ENCODE measurements at places on chromosomes 11 and 22.
A peak's percentile ranks its signal among the peaks of the same experiment; 100 is the strongest.

- DNase-seq = no peak
These were observed 140.5 kb downstream of the COMMD9 start for GRCh38 chr11:36148701-36149100.

DNA sequence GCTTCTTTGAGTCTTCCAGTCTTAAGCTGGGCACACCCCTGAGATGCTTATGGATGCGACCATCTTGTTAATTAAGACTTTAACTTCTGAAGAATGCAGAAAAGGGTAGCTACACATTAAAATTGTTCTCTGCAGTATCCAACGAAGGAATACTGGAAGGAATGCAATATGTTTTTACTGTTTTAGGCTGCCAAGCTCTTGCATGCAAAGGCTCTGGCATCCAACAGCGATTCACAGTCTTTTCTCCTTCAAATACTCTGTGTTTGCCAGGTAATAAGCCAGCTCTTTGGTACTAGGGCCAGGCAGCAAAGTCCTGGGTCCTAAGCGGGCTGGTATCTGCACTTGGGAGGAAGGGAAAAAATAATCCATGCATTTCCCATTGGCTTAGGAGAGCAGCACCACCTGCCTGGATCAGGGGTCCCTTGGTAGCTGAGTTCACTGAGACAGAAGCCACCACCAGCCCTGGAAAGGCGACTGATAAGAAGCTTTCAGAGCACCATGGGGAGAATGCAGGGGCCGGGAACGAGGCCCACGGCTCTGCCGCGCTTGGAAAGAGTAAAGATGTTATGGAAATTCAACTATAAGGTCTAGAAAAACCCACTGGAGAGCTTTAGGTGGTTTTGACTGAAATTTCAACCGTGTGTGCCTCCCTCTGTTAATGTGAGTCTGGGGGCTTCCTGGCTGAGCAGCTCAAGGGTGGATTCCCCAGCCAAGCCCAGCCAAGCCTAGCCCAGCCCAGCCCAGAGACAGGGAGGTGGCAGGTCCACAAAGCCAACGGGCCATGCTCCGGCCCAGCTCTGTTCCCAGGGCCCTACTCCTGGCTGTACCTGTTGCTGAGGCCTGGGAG lies 67.0 kb upstream of the CCND1 start:
- DNase-seq = no peak

- DNase-seq = no peak
These were observed 3.3 kb upstream of the ST3GAL4 start for GRCh38 chr11:126352163-126352562.

GRCh38 chr11:113579292-113579940 lies 104.2 kb upstream of the DRD2 start:
- DNase-seq = no peak

- DNase-seq = peak; percentile 60
These were observed 5.7 kb downstream of the SLC39A13 start for GRCh38 chr11:47413908-47414684.

GRCh38 chr11:95556342-95557163 lies 233.0 kb downstream of the FAM76B start:
- DNase-seq = no peak

GRCh38 chr11:96006037-96006436 lies 82.1 kb upstream of the MTMR2 start:
- no peak for DNase-seq

DNA sequence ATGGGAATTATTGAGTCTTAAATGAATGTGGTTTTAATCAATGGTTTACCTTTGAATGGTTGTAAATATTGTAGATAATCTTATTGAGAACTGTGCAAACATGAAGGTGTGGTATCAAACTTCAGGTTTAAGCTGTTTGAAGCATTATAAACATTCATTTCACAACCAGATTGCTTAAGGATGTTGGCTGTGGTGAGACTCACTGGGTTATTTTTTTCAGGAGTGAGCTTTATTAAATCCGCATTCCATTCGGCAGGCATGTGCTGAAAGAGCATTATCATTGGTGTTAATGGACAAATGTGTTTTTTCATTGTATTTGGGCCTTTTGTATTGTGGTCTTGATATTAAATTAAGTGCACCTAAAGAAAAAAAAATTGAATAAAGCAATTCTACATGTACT lies 9.7 kb downstream of the MMP3 start:
- no peak for DNase-seq

GRCh38 chr11:79427611-79428327 lies 13.1 kb downstream of the TENM4 start:
- no peak for DNase-seq

GRCh38 chr11:85889108-85889507 lies 33.9 kb downstream of the CCDC83 start:
- DNase-seq = no peak

GRCh38 chr11:80842246-80842645 lies 1401.4 kb upstream of the TENM4 start:
- peak; percentile 54 for DNase-seq

- peak; percentile 61 for DNase-seq
These were observed 345.0 kb upstream of the CCDC179 start for GRCh38 chr11:23205156-23205871.

DNA sequence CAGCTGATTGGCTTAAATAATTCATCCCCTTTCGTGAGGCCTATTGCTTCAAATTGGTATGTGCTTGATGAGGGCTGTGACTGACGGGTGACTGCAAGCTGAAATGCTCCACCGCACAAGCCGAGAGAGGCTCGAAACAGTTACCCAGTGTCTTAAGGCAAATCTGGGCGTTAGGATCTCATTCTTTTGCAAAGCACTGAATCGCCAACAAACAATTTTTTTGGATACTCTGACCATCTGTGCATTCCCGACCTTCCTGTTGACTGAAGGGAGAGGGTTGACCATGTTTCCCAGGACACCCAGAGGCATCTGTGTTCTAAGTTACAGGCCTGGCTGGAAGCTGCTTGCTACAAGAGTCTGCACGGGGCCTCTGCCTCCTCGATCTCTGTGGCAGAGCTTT lies 32.1 kb downstream of the CACNG2 start:
- no peak for DNase-seq

DNA sequence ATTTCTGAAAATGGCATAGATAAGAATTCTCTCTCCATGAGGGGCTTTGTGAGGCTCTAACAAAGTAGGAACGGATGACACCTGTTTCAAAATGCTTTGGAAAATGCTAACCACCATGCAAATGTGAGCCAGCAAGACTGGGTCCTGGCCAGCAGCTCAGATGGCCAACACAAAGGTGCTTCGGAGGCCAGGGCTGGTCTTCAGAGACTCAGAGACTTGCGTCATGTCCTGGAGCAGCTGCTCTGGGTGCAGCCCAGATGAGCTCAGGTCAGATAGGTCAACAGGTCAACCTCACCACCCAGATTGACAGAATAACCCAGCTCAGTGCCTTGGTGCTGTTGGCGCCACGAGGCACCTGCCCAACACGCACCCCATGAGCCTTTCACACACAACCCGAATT lies 12.0 kb upstream of the TMEM121B start:
- DNase-seq = no peak

DNA sequence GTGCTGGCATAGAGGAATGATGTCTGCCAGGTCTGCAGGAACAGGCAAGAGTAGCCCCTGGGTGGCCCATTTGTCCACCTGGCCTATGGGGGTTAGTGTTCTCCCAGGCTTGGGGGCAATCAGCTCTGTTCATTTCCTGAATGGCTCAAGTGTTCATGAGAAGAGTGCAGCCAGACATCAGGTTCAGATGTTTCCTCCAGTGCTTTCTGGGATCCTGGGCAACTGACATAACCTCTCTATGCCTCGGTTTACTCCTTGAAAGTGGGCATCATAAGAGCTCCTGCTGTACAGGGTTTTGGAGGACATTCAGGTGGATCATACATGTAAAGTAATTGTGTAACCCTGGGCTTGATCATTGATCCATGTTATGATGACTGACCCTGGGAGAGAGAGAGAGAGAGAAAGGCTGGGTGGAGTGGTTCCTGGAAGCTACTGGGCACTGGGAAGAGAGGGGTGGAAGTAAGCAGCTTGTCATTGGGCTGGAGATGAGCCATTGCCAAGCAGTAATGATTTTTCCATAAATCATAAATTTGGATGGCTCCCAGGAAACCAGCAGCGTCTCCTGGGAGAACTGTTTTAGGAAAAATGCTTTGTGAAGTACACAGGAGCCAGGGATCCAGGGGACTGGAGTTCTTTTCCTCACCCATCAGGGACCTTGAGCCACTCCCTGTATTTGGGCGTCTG lies 30.2 kb upstream of the ACCSL start:
- DNase-seq = peak; percentile 12

- DNase-seq = no peak
These were observed 136.4 kb downstream of the SLC17A6 start for GRCh38 chr11:22474616-22475015.

DNA sequence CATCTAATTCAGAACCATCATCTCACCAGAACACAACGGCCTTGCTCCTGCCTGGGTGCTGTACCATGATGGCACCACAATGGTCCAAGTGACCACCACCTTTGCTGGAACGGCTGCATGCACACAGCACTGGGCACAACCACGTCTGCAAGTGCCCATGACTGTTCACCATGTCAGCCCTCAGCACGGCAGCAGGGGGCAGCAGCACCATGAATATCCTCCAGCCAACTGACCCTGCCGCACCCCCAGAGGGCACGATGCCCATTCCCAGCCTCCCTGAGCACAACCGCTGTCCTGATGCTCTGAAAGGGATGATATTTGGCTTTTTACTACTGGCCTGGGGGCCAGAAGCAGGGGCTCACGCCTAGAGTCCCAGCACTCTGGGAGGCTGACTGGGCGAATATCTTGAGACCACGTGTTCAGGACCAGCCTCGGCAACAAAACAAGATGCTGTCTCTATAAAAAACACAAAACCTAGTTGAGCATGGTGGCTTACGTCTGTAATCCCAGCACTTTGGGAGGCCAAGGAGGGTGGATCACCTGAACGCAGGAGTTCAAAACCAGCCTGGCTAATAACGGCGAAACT lies 25.7 kb downstream of the DRD4 start:
- DNase-seq = peak; percentile 40

- no peak for DNase-seq
These were observed 12.4 kb downstream of the TRIM6 start for GRCh38 chr11:5608808-5609207.

DNA sequence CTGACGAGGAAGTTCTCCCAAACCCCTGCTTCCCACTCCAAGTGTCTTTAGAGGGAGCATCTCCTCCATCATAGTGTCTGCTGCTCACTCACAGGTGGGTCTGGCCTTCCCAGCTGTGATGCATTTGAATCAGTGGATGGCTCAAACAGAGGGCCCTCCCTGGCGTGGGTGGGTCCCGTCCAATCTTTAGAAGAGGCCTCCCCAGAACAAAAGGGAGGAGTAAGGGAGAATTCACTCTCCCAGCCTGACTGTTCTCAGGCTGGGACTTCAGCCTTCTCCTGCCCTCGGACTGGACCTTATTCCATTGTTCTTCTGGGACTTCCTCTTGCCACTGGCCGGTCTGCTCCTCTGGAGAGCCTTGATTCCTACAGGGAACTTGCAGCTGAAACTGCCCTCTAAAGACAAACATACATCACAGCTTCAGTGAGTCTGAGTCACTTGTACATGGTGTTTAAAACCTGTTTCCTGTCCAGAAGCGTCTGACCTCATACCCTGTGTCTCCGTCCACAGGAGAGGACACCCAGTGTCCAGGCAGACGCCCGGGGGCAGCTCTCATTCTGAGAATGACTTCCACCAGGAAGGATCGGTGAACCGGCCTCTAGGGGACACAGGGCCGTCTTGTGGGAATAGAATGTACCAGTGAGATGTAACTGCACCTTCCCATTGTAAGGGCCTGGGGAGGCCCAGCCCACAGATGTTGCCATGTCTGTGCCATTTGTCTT lies 234.7 kb downstream of the BRD1 start:
- no peak for DNase-seq

DNA sequence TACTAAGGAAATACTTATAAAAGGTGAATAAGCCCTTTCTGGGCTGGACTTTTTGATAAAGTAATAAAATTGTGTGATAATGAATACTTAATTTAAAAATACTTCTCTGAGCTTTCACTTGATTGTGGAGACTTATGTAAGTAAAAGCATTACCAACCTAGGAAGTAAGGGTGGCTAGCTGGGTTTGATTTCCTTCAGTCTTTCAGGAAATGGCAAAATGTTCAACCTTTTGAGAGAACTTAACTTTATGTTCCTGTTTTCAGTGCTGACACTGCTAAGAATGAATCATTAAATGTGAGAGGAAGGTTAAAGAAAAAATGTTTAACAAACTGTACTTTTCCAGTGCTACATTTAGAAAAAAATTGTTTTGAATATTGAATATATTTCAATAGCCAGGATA lies 900.3 kb downstream of the METTL15 start:
- DNase-seq = no peak

DNA sequence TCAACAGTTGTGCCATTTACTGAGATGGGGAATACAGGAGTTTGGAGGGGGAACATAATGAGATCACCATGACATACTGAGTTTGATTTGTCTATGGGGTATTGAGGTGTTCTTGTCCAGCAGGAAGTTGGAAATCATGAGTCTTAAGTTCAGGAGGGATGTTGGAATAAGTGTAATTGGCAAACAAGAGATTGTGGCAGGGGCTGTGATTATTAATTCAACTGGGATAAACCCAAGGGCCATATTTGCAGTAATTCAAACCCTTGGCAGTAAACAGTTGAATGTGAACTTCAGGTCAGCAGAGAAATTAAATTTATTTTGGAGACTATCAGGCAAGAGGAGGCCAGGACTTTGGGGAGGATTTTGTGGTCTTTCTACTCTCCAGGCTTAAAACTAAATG lies 33.4 kb downstream of the ADM start:
- no peak for DNase-seq

DNA sequence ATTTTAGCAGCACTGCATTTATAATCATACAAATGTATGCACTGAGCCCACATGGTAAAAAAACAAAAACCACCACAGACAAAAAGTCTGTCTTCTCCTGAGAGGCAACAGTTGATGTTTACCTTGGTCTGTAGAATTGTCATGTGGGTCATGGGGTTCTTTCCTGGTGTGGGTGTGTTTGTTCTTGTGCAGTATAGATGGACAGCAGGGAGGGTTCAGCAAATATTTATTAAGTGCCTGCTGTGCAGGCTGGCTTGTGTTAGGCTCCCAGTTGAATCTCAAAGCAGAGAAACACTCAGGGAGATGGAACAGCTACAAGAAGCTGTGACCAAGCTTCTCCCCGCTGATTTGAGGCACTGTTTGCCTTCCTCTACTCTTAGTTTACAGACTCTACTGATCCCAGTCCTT lies 82.2 kb downstream of the PISD start:
- DNase-seq = no peak
